ENCODE measurements at places on chromosomes 16 and 17. TPM values are rescaled to one million over a fixed set of nuclear protein-coding genes. Genes with fewer than 3 reads are reported as not detected.
A peak's percentile ranks its signal among the peaks of the same experiment; 100 is the strongest.

DNA sequence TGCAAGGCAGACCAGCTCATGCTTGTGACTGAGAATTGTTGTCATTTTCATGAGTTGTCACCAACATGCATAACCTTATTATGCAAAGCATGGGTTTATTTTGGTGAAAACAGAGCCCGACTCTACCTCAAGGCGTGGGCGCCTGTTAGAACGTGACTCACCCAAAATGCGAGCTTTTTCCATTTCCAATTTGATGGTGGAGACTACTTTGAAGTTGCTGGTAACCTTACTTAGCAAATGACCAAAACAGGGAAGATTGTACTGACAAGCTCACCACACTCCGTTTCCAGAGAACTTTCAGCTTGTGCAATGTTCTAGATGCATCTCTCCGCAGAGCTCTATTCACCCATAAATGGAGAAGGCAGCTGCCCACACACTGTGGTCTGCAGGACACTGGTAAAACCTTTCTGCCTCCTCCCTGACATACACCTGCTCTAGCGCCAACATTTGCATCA lies 284.5 kb downstream of the MAF start:
- peaks cover 20% of the 10 kb centered on the region for H3K27me3 ChIP-seq
- H3K4me1 ChIP-seq = peaks cover 18% of the 10 kb centered on the region
- no peaks in the 10 kb centered on the region for H3K36me3 ChIP-seq
- no peak overlapping the region for H3K4me3 ChIP-seq
- DNase-seq = peak; percentile 18

- H3K27me3 ChIP-seq = peaks cover 37% of the 10 kb centered on the region
- peak overlapping the region; percentile 17 for H3K4me3 ChIP-seq
- peaks cover 6% of the 10 kb centered on the region for H3K4me1 ChIP-seq
- peak; percentile 79 for DNase-seq
- H3K27ac ChIP-seq = no peak overlapping the region
Measured at GRCh38 chr17:8109661-8110455, 8.5 kb downstream of the ALOXE3 start.

The ZKSCAN2 gene
- total RNA-seq = 5.0 TPM

The MPO gene
- total RNA-seq = not detected

DNA sequence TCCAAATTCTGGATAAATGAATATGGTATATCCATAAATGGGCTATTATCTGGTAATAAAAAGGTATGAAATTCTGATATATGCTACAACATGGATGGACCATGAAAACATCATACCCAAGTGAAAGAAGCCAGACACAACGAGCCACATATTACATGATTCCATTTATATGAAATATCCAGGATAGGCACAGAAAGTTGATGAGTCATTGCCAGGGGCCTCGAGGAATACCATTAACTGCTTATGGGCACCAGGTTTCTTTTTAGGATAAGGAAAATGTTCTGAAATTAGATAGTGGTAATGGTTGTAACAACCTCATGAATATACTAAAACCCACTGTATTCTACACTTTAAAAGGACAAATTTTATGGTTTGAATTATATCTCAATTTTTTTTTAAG lies 123.2 kb downstream of the PITPNC1 start:
- peaks cover 10% of the 10 kb centered on the region for H3K36me3 ChIP-seq
- no peaks in the 10 kb centered on the region for H3K27me3 ChIP-seq
- no peak overlapping the region for H3K4me3 ChIP-seq

The LRRC36 gene
- not detected for total RNA-seq

DNA sequence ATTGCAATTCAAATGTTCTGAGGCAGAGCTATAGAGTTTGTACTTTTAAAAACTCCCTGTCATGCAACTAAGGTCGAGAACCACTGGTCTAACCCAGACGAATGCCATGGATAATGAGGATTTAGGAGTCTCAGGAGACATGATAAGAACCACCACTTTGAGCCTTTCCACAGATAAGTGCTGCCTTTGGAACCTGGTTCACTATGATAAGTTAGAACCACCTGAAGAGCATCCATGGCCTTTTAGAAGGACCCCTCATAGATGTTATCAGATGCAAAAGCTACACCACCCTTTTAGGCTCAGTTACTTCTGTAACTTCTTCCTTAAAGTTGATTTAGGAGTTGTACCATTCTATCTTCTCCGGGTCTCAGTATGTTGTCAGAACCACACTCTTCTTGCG lies 350.6 kb upstream of the CCL2 start:
- H3K4me3 ChIP-seq = no peak overlapping the region
- DNase-seq = no peak
- no peak overlapping the region for H3K27ac ChIP-seq
- no peaks in the 10 kb centered on the region for H3K36me3 ChIP-seq
- no peaks in the 10 kb centered on the region for H3K4me1 ChIP-seq
- peaks cover 10% of the 10 kb centered on the region for H3K27me3 ChIP-seq

The RNF112 gene
- 0.67 TPM for total RNA-seq

DNA sequence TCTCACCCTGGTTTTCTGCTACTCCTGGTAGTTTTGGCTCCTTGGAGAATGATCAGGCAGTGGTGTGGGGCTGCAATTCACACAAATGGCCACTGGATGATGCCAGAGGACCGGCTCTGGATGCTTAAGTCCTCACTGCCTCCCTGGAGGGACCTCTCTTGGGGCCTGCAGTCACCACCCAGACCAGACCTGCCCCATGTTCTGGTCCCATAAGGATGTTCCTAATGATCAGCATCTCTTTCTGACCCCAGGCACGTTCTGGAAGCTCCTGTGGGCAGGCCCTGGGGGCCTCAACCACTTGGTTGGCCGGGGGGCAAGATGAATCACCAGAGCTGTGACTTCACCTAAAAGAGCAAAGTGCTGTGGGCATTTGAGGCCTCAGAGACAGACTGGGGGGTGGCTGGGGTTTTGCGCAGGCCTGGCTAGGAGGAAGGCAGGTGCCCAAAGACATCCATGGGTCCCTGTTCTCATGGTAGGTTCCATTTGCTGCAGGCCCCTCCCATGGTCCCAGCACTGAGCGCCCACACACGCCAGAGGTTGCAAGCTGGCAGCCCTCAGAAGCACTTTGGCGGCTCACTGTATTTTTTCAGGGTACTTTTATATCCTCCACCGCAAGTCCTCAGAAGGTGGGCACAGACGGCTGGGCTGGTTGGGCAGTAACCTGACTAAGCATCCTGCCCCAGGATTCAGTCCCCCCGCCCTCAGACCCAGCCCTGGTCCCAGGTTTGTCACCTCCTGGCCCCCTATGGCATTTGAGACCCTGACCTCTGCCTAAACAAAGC lies 53.2 kb downstream of the NT5M start:
- DNase-seq = peak; percentile 72
- peak overlapping the region; percentile 26 for H3K27ac ChIP-seq
- no peak overlapping the region for H3K4me3 ChIP-seq

DNA sequence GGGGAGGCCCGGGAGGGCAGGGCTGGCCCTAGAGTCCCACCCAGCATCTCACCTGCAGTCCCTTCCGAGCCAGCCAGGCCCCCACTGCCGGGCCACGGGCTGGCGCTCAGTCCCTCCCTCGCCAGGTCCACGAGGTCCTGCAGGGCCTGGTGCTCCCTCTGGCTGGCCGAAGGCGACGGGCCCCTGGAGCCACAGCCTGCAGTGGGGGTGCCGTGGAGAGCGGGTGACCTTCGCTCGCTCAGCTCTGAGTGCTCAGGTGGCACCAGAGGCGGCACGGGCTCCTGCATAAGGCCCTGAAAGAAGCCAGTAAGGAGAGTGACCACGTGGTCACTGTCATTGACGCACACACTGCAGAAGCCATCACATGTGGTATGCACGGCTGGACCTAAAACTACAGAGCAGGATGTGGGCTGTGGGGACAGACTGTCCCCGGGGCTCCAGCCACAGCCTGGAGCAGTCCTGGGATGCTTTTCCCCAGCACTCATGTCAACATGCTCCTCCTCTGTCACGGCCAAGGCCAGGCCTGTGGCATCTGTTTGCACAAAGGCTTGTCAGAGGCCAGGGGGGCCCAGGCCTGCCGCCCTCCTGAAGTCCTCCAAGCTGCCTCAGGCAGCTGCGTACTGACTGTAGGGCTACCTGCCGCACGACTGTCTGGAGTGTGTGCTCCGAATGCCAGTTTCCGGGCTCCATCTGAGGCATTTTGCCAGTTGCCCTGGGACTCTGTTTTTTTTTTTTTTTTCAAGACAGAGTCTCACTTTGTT lies 15.1 kb downstream of the SLX4 start:
- H3K4me3 ChIP-seq = no peak overlapping the region
- H3K4me1 ChIP-seq = peaks cover 1% of the 10 kb centered on the region
- DNase-seq = no peak
- H3K27ac ChIP-seq = no peak overlapping the region
- no peaks in the 10 kb centered on the region for H3K27me3 ChIP-seq
- H3K36me3 ChIP-seq = peaks cover 19% of the 10 kb centered on the region

- DNase-seq = no peak
- peak overlapping the region; percentile 23 for H3K27ac ChIP-seq
- peak overlapping the region; percentile 92 for H3K4me3 ChIP-seq
- H3K27me3 ChIP-seq = no peaks in the 10 kb centered on the region
- H3K36me3 ChIP-seq = peaks cover 51% of the 10 kb centered on the region
Measured at GRCh38 chr16:22370038-22370820, 4.2 kb downstream of the CDR2 start.

The P3H4 gene
- 1.2 TPM for total RNA-seq

GRCh38 chr17:44909681-44910144 lies 5.6 kb downstream of the GFAP start:
- H3K4me1 ChIP-seq = peaks cover 15% of the 10 kb centered on the region
- DNase-seq = no peak
- peaks cover 33% of the 10 kb centered on the region for H3K27me3 ChIP-seq
- no peak overlapping the region for H3K4me3 ChIP-seq
- H3K36me3 ChIP-seq = no peaks in the 10 kb centered on the region

GRCh38 chr17:46772475-46773220 lies 45.8 kb downstream of the WNT3 start:
- H3K27me3 ChIP-seq = peaks cover 50% of the 10 kb centered on the region
- peak overlapping the region; percentile 71 for H3K4me3 ChIP-seq
- peaks cover 16% of the 10 kb centered on the region for H3K4me1 ChIP-seq
- no peak for DNase-seq
- H3K27ac ChIP-seq = no peak overlapping the region
- no peaks in the 10 kb centered on the region for H3K36me3 ChIP-seq

The CX3CL1 gene
- not detected for total RNA-seq

DNA sequence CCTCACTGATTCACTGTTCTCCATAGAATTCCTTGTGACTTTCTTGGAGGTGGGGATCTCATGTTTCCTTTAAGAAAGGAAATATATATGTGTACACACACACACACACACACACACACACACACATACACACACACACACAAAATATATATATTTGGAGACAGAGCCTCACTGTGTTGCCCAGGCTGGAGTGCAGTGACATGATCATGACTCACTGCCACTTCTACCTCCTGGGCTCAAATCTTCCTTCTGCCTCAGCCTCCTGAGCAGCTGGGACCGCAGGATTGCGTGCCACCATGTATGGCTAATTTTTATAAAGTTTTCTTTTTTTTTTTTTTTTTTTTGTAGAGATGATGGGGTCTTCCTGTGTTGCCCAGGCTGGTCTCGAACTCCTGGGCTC lies 45.9 kb downstream of the CDH13 start:
- peaks cover 8% of the 10 kb centered on the region for H3K4me1 ChIP-seq
- no peak for DNase-seq
- no peak overlapping the region for H3K27ac ChIP-seq
- no peak overlapping the region for H3K4me3 ChIP-seq
- H3K27me3 ChIP-seq = peaks cover 25% of the 10 kb centered on the region

- H3K27ac ChIP-seq = no peak overlapping the region
- H3K4me1 ChIP-seq = peaks cover 9% of the 10 kb centered on the region
- H3K36me3 ChIP-seq = no peaks in the 10 kb centered on the region
Measured at GRCh38 chr17:49519781-49520180, 24.7 kb downstream of the NGFR start.

GRCh38 chr17:68749349-68750207 lies 148.4 kb upstream of the FAM20A start:
- H3K27me3 ChIP-seq = peaks cover 10% of the 10 kb centered on the region
- H3K4me3 ChIP-seq = no peak overlapping the region
- DNase-seq = no peak
- H3K36me3 ChIP-seq = no peaks in the 10 kb centered on the region
- H3K4me1 ChIP-seq = no peaks in the 10 kb centered on the region

DNA sequence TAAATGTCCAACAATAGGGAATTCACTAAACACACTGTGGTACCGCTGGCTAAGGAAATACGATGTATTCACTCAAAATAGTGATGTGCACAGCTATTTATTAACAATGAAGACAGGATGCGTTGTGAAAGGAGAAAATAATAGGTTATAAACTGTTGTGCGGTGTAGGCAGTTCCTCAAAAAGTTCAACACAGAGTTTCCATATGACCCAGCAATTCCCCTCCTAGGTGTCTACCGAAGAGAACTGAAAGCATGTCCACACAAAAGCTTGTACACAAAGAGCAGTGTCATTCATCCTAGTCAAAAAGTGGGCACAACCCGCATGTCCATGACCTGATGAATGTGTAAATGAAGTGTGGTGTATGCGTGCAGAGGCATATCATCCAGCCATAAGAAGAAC lies 1.2 kb upstream of the CES1 start:
- H3K4me1 ChIP-seq = no peaks in the 10 kb centered on the region
- H3K27me3 ChIP-seq = peaks cover 2% of the 10 kb centered on the region
- no peaks in the 10 kb centered on the region for H3K36me3 ChIP-seq
- H3K27ac ChIP-seq = no peak overlapping the region

GRCh38 chr16:71837150-71837549 lies 8.6 kb upstream of the ATXN1L start:
- no peak for DNase-seq
- no peak overlapping the region for H3K4me3 ChIP-seq
- no peak overlapping the region for H3K27ac ChIP-seq
- no peaks in the 10 kb centered on the region for H3K36me3 ChIP-seq
- H3K4me1 ChIP-seq = peaks cover 9% of the 10 kb centered on the region
- no peaks in the 10 kb centered on the region for H3K27me3 ChIP-seq

DNA sequence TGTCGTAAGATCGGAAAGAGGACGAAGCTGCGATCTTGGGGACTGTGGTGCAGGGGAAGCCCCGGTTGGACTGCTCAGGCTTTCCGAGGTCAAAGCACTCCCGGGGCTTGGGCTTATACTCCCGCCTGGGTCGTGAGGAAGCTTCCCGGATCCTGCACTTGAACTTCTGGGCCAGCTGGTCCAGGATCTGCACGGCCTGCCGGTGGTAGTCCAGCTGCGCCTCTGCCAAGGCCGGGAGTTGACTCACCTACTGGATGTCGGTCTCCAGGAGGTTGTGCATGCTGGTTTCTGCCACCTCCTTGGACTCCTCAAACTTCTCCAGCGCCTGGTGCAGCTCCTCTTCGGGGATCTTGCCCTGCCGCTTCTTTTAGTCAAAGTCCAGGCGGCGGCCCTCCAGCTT lies 99.2 kb downstream of the KPNA2 start:
- no peak overlapping the region for H3K27ac ChIP-seq
- no peak overlapping the region for H3K4me3 ChIP-seq

The GPR139 gene
- not detected for total RNA-seq
